Hematopoietic multipotent progenitor cell treated with erythropoietin and hydrocortisone succinate and interleukin-3 and kit ligand, for 8 days (in vitro differentiated cells): ENCODE measurements at places on chromosomes 6 and 20.

DNA sequence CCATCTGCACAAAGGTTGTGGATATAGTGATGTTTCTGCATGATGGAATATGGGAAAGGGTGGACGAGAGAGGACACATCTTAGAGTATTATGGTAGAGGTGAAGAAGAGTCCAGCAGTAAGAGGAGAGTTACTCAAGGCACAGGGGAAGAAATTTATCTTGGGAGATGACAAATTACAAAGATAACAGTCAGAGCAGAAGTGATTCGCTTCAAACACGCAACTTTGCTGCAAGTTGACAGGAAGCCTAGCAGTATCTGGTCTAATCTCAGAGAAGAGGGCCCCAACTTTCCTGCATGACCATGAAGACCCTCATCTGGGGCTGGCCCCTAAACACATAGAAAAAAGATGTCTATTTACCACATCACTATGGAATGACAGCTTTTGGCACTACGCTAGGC is 1.2 kb upstream of the CALHM6 start:
- no peak for DNase-seq

DNA sequence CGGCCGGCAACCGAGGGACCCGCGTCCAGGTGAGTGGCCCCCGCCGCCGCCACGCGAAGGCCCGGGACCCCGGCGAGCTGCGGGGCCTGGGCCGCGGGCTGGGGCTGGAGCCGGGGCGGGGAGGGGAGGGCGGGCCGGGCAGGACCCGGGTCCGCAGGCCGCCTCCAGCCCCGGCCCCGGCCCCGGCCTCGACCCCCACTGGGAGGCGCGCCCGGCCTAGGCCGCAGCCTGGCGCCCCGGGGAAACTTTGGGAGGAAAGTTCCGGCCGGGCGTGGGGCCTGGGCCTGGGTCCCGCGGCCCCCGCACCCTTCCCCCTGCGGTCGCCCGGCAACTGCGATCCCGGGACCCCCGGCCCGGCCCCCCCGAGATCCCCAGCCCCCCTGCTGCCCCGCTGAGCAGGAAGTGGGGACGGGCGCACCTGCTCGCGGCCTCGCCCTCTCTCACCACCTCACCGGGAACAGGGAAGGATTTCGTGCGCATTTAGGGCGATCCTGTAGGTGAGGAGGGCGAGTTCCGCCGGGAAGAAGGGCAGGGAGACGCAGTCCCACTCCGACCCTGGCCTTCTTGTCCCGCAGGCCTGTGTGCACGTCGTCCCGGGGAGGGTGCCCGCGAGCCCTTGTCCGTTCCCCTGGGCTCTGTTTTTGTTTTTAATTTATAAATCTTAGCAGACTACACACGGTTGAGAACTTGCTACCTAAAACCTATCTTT is 402 bp downstream of the OSBPL2 start:
- no peak for DNase-seq

DNA sequence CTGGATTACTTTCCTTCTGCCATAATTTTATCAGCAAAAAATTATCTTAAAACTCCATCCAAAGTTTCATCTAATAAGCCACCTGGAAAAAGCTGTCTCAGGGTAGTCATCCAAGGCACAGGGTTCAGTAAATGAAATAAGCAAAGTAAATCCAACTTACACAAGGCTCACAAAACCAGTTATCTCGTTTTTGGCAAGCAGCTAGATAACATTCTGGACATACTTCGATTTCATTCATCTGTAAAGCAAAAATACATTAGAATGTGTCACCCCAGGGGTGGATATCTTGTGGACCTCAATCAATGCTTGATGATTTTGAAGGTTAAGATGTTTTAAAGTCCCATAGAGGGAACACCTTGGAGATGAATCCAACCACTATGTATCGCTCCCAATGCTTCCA is 73.1 kb downstream of the ZMYND8 start:
- no peak for DNase-seq

- DNase-seq: no peak
These were observed 71.3 kb downstream of the CDKAL1 start for GRCh38 chr6:20605581-20605980.

DNA sequence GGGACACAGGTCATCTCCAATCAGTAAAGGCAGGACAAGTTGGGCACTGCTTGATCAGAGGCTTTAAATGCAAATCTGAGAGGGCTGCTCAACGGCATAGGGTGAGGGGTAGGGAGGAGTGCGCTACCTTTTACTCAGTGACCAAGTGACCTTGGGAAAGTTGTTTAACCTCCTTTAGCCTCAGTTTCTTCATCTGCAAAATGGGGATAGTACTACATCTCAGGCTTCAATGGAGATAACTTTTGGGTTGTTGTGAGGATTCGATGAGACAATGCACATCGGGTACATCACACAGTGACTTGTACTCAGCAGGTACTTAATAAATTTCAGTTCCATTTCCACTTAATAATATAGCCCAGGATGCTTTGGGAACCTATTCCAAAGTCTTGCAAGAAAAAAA is 22.6 kb downstream of the MDGA1 start:
- DNase-seq: no peak

GRCh38 chr6:44660561-44661220 is 273.2 kb downstream of the CDC5L start:
- DNase-seq: no peak

DNA sequence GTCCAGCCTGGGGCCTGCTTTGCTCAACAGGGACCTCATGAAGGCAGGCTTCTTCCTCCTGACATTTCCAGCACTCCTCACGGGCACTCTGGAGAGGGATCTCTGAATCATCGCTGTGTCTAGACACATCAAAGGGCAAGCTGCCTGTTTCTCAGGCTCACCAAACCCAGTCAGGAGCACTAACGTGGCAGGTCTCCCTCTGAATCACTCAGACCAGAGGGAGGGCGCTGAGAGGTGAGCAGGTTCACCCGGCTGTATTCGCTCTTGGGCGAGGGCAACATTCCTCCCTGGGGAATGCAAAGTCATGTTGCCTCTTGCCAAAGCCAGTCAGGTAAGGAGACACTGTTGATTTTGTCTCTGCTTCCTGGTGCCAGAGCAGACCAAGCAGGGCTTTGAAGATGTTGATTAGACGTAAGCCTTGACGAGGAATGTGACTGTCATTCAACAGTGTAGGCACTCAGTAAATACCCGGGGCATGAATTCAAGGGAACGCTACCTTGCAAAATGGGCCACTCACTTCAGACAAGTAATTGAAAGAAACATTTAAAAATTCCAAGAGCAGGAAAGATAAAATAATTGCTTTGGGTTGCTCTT is 50.1 kb downstream of the CYP24A1 start:
- no peak for DNase-seq

DNA sequence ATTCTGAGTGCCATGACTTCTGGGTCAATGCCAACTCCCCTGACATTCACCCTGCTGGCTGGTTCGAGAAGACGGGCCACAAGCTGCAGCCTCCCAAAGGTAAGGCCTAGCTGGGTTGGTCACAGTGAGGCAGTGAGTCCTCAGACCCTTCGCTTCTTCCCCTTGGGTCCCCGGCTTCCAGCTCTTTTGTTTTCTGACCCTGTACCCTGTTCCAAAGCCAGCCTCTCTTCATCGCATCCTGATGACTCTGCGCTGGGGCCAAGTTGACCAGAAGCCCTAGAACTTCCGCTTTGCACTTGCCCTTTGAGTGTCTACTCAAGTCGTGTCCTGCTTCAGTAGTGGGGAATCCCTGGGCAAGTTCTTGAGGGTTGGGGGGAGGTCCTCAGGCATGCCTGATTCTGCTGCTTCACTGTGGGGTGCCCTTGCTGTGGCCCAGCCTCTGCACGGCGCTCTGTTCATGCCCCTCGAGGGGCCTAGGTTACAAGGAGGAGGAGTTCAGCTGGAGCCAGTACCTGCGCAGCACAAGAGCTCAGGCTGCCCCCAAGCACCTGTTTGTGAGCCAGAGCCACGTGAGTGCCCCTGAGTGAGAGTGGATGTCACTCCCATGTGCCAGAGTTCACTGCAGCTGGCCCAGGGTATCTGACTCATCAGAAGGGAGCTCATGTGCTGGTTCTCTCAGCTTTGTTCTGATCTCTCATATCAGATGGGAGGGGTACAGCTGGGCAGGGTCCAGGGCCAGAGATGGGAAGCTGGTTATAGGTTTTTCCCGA is 23.0 kb downstream of the L3MBTL1 start:
- DNase-seq: no peak

DNA sequence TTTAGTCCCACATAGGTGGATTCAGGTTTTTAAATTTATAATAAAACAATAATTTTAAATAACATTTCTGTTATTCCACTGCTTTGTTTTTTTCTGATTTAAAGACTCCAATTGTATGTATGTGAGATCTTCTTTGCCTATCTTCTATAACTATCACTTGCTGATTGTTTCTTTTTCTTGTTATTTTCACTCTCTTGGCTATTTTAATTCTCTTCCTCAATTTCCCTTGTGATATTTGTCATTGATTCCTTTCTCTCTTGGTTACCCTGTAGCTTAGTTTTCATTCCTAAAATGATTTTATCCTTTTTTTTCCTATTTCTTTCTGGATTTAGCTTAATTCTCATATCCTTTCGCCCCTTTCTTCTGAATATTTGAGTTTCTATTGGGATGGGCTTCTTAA is 227.3 kb upstream of the TENT5A start:
- DNase-seq: no peak

DNA sequence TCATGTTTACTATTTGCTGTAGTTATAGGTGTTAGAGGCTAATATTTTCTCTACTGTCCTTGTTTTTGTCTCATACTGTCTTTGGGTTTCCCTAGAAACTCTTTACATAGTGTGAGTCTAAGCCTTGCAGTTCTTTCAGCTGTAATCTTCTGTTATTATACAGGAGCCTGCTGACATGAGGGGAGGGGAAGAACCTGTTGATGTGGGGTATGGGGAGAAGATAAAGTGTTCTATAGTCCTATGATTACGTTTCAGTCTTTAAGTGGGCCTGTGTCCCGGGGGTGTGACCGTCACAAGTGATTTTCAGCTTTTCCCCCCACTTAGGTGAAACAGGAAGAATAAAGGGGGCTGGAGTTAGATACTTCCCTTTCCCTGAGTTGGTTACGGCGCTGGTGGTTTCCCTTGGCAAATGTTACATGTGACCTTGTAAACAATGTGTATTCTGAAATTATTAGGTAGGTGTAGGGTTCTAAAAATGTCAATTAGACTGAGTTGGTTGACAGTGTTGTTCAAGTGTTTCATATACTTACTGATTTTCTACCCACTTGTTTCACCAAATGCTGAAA is 41.3 kb downstream of the REV3L start:
- no peak for DNase-seq

DNA sequence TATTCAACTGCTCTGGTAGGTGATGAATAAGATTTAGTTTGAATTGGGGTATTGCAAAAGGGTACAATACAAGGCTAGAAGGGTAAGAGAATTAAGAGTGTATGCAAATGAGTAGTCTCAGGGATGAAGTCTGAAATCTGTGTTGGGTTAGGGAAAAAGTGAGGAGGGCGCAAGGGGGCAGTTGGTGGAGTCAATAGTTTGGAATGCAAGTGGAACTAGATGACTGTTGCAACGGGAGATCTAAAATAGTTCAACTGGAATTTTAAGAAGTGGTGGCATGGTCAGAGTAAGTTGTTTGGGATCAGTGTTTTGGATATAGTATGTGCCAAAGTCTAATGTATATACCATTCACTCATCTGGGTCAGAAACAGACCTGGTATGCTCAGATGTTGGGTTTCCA is 329.6 kb downstream of the GJA1 start:
- DNase-seq: no peak

DNA sequence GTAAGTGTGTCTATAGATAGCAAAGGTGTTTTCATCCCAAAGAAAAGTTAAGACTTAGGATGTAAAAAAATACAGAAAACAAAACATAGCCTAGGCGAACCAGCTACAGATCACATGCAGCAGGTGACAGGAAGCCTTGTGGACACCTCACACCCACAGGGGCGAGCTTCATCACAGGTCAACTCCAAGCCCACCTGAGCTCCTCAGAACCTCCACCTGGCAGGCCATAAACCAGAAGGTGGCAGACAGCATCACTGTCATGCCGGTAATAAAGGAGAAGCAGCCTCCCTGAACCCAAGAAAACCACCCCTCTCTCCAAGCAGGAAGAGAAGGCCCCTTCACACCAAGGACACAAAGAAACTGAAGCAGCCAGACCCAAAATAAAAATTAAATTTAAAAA is 1.0 kb downstream of the RALGAPA2 start:
- DNase-seq: no peak

DNA sequence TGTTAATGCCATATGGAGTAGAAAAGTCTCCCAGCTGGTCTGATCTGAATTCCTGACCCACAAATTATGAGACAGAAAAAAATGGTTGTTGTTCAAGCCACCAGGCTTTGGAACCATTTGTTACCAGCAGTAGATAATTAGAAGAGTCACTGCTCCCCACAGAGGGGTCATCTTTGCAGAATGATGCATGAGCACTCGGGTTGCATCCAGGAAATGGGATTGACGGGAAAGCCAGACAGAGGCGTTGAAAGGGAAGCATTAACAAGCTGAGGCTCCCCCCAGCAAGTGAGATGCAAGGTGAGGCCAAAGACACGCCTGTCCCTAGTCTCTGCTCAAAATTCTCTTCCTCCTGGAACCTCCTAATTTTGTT is 182.5 kb downstream of the SYNDIG1 start:
- DNase-seq: no peak

- DNase-seq: no peak
These were observed 302.6 kb upstream of the MANEA start for GRCh38 chr6:95274686-95275235.

DNA sequence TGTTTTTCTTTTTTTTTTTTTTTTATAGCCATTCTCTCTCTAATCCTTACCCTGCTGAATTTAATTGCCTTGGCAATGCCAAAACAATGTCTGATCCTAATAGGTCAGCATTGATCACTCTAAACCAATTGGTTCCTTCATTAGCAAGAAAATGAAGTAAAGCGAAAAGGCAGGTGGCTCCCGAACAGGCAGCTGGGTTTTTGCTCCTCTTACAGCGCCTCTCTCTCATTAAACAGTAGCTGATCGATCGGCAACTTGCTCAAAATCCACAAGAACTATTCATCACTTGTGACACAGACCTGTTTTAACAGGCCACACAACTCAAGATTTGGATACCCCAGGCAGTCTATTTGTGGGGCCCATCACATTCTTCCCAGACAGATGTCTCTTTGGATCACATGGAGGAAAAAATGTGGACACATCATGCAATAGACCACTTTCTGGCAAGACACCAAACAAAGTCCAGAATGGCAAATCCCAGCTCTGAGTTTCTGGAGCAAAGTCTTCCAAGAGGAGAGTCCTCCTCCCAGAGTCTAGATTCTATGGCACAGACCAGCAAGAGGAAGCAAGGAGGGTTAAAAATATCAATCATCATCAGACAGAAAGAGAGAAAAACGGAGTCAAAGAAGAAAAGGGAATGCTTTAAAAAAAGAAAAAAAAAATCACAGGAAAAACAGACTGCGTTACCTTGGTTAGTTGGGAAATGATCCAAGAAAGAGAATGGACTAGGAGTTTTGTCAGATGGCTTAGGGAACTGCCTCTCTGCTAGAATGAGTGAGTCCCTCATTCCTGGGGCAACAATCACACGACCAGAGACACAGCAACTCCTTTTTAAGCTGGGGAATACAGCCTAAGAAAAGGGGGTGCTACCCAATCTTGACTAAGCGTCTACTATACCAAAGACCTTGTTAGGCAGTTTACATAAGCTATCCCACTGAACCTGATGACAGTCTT is 247.8 kb downstream of the BTBD9 start:
- no peak for DNase-seq
